ENCODE measurements at places on chromosomes 1 and 21. TPM values are rescaled to one million over a fixed set of nuclear protein-coding genes. Genes with fewer than 3 reads are reported as not detected.

LCE7A gene
- total RNA-seq, result not detected

RHEX gene
- total RNA-seq, result not detected

- no peak for ATAC-seq
Measured at GRCh38 chr1:184494929-184495328, 108.1 kb downstream of the C1orf21 start.

LRIF1 gene
- 11.6 TPM for total RNA-seq

DNA sequence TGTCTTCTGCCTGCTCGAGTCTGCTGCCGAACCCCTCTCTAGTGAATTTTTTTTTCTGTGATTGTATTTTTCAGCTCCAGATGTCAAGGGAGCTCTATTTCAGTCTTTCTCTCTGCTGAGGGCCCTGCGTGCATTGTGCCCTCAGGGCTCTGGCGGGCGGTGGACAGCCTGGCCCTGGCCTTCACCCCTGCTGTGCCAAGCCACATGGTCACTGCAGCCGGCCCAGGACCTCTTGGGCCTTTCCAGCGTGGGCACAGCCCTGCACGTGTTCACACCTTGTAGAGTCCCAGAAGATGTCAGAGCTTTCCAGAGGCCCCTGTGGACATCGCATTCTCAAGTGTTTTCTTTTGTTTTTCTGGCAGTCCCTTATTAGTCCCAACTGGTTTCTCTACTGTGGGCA lies 55.7 kb downstream of the PCNT start:
- no peak for ATAC-seq

DNA sequence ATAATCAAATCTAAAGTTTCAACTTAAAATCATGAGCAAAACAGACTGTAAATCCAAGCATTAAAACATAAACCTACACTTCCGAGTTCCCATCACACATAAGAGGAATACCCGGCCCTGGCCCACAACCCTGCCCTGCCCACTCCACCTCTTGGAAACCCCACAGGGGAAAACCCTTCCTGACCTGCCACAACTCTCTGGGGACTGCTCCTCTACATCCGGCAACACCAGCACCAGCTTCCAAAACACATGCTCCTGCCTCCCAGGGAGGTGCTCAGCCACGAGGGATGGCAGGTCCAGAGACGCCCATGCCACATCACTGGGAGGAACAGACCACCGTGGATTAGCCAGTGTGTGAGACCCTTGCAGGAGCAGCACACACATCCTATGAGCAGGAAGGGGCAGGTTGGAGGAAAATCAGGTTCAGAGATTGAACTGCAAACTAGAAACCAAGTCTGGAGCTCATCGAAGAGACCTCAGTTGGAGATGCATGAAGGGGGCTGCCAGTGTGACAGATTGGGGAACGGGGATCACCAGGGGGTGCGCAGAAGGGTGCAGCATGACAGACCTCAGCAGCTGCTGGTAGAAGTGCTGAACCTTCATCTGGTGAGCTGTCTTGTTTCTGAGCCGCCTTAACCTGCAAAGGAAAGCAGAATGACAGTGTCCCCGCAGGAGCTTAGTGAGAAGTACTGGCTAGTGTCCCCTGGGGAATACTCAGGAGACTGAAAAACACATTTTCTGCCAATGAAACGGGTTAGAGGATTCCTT lies 25.8 kb upstream of the LSS start:
- peak; percentile 45 for ATAC-seq

GRCh38 chr1:87735750-87736149 lies 407.1 kb downstream of the LMO4 start:
- ATAC-seq, result no peak

- no peak for ATAC-seq
Measured at GRCh38 chr1:175976865-175977642, 230.0 kb downstream of the COP1 start.

Data from activated T-helper 17 cell treated with anti-CD3 and anti-CD28 coated beads, Interleukin-2, amount 50 U/mL, for 72 hours (primary cell).